ENCODE measurements at places on chromosomes 6 and 20.

- no peak for DNase-seq
Measured at GRCh38 chr6:50716899-50717509, 3.7 kb downstream of the TFAP2D start.

DNA sequence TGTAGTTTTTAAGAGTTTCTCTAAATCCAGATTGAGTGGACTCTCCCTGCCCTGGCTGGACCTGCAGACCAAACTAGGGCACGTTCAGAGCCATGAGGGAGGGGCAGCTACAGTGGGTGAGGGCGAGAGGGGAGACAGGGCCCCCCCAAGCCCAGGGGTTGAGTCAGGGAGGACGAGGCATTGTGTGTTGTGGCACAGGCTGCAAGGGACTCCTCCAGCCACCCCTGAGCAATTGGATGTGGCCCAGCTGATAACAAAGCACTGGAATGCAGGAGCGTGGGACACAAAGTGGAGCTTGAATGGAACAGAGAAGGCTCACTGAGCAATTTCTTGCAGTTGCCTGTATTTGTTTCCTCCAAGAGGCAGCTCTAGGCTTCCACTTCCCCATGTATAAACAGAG is 43.5 kb upstream of the MYL9 start:
- DNase-seq, result no peak

DNA sequence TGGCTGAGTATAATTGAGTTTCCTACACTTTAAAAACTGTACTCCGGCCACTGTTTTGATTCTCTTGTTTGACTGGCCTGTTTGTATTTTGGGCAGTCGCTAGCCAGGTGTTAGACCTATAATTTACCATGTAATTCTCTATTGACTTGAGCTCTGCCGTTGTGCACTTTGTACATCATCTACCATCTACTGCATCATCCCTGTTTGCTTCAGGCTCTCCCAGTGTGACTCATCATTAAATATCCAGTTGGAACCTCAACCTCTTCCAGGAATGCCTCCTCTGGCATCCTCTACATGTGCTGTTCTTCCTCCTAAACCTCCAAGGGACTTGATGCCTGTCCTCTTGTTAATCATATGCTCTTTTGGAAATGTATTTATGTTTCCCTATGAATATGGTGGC is 72.3 kb downstream of the FARS2 start:
- DNase-seq, result peak; percentile 74

GRCh38 chr6:100103194-100103593 is 109.2 kb upstream of the MCHR2 start:
- no peak for DNase-seq

- DNase-seq, result no peak
Measured at GRCh38 chr20:3374296-3374695, 33.2 kb downstream of the DNAAF9 start.

GRCh38 chr6:83514866-83515466 is 2.6 kb downstream of the PRSS35 start:
- peak; percentile 49 for DNase-seq

GRCh38 chr20:4985658-4986057 is 15.7 kb downstream of the SLC23A2 start:
- DNase-seq, result peak; percentile 56

DNA sequence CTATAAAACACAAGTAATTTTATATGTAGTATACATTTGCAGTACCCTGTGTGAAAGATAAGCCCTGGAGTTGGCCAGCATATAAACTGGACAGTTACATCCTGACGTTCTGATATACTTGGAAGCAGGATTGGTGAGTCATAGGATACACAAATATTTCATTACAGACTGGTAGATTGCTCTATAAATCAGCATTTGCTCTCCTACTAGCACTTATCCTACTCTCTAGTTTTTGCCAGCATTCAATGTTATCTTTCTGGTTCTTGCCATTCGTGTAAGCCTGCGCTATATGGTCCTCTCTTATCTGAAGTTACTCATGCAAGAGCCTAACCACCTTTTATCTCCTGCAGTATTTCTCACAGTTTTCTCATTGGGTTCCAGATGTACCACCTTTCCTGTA is 680.2 kb upstream of the MMS22L start:
- no peak for DNase-seq

DNA sequence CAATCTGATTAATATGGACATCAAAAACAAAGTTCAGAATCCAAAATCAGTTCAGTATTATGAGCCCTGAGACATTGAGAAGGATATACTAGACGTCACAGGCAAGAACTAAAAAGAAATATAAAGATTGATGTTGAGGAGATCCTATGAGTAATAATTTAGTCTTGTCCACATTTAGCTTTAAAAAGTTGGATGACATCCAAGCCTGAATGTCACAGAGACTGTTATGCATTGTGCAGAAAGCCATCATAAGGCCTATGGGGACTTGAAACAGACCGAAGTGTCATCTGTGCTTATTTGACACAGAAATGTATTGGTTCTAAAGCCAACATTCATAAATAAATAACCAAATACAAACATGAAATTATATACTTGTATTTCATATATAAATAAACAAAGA is 581.8 kb upstream of the MMS22L start:
- no peak for DNase-seq

DNA sequence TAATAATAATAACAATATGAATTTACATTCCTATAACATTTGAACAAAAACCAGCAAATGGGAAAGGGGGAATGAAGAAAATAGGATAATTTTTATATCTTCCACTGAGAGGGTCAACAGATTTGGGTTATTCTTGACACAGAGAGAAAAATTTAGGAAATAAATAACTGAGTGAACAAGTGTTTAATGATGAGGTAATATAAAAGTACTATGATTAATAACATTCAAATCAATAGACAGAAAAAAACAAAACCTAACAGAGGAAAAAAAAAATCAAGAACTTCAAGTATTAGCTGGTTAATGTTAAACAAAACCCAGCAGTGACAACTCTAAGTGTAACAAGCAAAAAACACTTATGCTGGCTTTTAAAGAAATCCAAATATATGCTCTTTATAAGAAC is 66.5 kb downstream of the LCA5 start:
- DNase-seq, result no peak

DNA sequence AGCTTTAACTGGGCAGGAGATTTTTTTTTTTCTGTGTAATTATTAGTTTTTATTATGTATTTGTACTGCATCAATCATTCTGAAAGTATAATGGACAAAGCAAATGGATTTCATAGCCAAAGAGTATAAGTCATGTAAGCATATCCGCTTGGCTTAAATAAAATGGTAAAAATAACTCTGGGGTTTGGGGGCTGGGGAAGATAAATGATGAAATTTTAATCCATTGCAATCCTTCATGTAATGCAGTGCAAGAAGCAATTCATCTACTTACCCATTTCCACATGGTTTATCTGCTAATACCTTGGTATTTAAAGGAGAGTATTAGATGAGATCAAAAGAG is 781.4 kb downstream of the QKI start:
- no peak for DNase-seq

DNA sequence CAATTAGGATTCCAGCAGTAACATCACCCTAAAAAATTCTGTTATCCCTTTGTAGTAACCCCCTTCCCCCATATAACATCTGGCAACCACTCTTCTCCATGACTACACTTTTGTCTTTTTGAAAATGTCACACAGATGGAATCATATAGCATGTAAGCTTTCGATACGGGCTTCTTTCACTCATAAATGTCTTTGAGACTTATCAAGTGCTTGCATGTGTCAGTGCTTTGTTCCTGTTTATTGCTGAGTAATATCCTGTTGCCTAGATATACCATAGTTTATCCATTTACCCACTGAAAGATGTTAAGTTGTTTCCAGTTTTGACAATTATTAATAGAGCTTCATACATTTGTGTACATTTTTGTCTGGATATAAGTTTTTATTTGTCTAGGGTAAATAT is 10.4 kb upstream of the SNPH start:
- no peak for DNase-seq

GRCh38 chr6:34508425-34508824 is 42.5 kb downstream of the PACSIN1 start:
- DNase-seq, result no peak

DNA sequence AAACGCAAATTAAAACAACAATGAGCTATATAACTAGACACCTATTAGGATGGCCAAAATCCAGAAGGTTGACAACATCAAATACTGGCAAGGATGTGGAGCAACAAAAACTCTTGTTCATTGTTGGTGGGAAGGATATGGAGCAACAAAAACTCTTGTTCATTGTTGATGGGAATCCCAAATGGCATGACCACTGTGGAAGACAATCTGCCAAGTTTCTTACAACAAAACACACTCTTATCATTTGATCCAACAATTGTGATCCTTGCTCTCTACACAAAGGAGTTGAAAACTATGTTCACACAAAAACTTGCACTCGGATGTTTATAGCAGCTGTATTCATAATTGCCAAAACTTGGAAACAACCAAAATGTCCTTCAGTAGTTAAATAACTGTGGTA is 61.8 kb upstream of the LAMA2 start:
- DNase-seq, result no peak

GRCh38 chr20:34693414-34693813 is 10.7 kb upstream of the TP53INP2 start:
- no peak for DNase-seq

DNA sequence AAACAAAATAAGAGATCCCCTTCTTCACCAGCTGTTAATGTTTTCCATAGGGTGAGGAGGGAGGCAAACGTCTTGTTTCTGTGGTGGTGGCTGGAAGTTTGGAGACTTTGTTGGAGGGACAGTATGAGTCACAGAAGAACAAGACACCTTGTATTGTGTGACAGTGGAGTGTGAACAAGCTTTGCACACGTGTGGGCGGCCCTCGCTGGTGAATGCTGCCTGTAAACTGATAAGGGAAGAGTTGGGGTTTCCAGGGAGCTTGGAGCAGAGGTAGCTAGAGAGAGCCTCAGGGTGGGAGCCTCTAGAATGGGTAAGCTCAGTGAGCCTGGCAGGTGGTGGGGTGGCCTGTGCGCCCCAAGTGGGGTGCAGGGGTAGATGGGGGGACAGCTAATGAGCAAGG is 78.3 kb downstream of the ZDHHC14 start:
- no peak for DNase-seq

- no peak for DNase-seq
Measured at GRCh38 chr20:57397693-57398108, 6.5 kb downstream of the RBM38 start.

DNA sequence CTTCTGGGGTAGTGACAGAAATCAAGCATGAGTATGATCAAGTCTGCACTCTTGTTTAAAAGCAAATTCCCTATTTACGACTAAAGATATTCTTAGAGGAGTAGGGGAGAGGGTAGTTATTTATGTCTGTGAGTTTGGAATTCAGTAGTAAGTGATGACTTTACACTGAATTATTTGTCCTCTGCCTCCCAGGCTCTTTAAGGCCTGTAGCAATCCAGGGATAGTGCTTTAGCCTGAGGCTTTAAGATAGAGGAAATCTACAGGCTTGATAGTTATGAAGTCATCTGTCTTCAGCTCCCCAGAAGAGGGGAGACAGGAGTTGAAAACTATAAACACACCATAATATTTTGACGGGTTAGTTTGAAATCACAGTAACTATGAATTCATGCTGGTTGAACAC is 664.5 kb downstream of the EPM2A start:
- DNase-seq, result peak; percentile 39

GRCh38 chr20:1901704-1902103 is 6.5 kb downstream of the SIRPA start:
- DNase-seq, result no peak

- DNase-seq, result no peak
Measured at GRCh38 chr6:118758946-118759345, 107.6 kb upstream of the CEP85L start.

DNA sequence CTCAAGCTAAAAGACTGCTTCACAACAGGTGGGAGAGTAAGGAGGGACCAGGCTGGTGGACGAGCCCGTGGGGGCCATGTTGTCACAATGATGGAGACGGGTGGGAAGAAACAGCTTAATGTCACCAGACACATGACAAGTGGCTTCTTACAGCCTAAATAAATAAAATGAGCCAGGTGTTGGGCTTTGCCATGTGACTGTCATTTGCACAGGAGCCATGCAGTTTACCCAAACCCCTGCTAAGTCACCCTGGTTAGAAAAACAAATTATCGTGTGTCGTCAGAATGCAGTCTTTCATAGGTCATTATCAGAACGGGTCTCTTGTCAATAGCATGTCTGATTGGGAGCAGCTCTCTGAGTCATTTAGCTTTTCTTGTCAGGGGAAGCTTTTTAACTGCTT is 18.5 kb downstream of the BTBD3 start:
- no peak for DNase-seq

- no peak for DNase-seq
Measured at GRCh38 chr6:89597372-89597771, 41.2 kb downstream of the LYRM2 start.

- no peak for DNase-seq
Measured at GRCh38 chr6:161003336-161003735, 11.8 kb downstream of the MAP3K4 start.

GRCh38 chr6:4349323-4349722 is 213.9 kb upstream of the ECI2 start:
- DNase-seq, result no peak

DNA sequence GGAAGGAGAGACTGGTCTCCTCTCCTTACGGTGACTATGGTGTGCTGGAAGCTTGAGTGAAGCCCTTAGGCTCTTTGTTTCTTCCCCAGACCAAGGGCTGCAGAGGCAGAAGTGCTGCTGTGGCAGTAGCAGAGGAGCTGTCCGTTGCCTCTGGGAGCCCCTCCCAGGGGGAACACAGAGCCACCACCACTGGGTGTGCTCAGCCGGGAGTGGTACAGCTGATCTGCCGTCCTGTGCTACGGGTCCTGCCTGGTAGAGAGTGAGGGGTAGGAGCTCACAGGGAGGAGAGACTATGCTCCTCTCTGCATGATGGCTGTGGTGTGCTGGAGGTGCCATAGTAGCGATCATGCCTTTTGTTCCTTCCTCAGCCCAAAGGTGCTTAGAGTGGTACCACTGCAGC is 318.7 kb downstream of the DOK5 start:
- no peak for DNase-seq

DNA sequence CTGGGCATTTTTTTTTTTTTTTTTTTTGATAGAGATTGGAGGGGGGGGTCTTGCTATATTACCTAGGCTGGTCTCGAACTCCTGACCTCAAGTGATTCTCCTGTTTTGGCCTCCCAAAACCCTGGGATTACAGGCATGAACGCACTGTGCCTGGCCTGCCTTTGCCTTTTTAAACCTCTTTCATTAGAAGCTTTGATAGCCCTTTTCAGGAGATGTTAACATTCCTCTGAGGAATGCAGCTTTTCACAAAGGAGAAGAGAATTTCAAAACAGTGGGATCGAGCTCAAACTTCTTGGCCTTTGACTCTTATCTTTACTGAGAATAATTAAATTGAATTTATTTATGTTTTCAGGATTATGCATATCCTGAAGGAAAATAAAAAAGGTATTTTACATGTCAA is 31.3 kb downstream of the SLC26A8 start:
- DNase-seq, result no peak

- no peak for DNase-seq
Measured at GRCh38 chr6:155996151-155996550, 540.5 kb upstream of the NOX3 start.

- DNase-seq, result no peak
Measured at GRCh38 chr6:169008641-169009257, 244.9 kb downstream of the THBS2 start.

DNA sequence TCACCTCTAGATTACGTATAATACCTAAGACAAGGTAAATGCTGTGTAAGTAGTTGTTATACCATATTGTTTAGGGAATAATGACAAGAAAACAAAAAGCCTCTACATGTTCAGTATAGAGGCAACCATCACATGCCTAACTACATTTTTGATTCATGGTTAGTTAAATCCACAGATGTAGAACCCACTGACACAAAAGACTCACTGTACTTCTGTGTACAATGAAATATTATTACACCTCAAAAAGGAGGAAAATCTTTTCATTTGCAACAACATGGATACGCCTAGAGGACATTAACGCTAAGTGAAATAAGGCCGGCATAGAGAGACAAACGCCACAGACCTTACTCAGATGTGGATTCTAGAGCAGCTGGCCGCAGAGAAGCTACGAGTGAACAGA is 50.5 kb downstream of the NINL start:
- DNase-seq, result no peak

Data from AG20443 (cell line).